CD4-positive, alpha-beta T cell treated with Interleukin-12 subunit alpha and Interleukin-12 subunit beta, for 1 hour (primary cell): ENCODE measurements at places on chromosomes 16 and 17.

DNA sequence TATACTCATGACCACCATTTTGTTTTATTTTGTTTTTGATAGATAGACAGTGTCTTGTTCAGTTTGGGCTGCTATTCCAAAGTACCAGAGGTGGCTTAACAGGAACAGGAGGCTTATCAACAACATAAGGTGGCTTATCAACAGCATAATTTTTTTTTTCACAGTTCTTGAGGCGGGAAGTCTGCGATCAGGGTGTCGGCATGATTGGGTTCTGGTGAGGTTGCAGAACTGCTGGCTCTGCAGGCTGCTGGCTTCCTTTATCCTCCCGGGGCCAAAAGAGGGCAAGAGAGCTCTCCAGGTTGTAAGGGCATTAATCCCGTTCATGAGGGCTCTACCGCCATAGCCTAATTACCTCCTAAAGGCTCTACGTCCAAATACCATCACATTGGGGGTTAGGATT, 11.8 kb upstream of the HSD17B2 start:
- DNase-seq: no peak

- no peak for DNase-seq
These were observed 77.0 kb upstream of the CCL2 start for GRCh38 chr17:34178092-34178491.

- peak; percentile 80 for DNase-seq
These were observed 6.8 kb downstream of the UBALD2 start for GRCh38 chr17:76271669-76272540.

DNA sequence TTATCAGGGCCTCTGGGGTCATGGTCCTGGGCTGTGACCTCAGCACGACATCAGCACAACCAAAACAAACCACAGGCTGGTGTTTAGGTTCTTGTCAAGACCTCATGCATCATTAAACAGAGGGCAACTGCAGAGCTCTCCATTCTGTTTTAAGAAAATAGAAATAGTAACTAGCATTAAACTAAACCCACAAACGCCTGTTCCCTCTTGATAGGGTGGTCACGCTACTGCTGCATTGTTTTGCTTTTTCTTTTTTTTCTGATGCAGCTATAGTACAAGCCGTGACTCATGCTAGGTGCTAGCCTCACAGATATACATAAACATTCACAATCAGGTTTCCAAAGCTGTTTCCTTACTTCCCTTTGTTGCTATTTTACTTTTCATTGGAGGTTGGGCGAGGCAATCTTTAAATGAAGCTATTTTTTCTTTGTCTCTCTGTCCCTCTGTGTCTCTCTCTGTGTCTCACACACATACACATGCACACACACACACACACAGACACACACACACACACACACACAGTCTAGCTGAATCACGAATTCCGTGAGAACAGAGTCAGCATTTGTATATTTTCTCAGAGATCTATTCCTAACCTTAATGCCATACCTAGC, 310.3 kb downstream of the CDH13 start:
- DNase-seq: no peak

- no peak for DNase-seq
These were observed 69.3 kb downstream of the BANP start for GRCh38 chr16:88020516-88020885.

- DNase-seq: no peak
These were observed 67.2 kb downstream of the CDH8 start for GRCh38 chr16:61969077-61969382.

GRCh38 chr16:85750827-85751697, at the start of gene C16orf74:
Gene C16orf74 (minus strand): TSS chr16:85751096. CDS start chr16:85735217, 15,879 bp downstream.
- no peak for DNase-seq

DNA sequence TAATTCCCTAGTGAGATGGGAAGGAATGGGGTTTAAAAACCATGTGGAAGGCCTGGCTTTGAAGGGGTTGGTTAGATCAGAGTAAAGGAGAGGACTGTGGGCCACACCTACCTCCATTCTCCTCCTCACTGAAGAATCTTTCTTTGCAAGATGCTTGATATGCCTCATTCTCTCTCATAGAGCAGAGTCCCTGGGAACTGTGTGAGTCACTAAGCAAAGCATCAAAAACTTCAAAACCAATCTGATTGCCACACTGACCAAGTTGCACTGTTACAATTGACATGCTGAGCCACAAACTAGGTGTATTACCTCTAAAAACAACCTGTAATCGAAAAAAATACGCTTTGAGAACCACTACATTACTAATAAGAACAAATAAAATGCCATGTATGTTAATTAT, 2.0 kb downstream of the TUBD1 start:
- no peak for DNase-seq

- DNase-seq: no peak
These were observed 26.9 kb downstream of the NLRC5 start for GRCh38 chr16:57016301-57016700.

DNA sequence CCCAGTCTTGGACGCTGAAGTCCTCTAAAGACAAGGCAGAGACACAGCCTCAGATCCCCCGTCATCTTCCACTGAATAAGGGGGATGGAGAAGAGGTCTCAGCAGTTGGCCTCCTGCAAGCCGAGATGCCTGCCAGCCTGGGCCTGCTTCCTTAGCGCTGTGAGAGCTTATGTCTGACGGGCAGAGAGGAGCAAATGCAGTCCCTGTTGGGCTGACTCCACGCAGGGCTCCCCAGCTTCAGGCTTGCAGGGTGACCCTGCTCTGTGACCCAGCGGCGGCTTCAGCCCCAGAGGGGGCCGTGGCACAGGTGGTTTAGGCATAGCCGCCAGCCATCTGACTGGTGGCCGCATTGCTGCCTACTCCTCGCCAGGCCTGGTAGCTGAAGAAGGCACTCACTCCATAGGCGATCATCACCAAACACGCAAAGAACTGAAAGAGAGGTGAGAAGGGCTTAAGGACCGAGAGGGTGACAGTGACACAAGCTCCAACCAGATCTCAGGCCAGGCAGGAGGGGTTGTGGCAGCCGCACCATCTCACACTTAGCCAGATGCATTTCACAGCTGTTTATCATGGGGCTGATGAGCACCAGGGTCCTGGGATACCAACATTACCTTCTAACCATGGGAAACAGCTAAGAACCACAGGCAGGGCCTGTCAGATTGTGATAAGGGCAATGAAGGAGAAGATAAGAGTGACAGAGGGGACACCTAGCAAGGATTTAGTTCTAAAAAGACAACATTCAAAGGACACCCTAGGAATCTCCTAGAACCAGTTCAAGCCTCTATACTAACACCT, 11.7 kb downstream of the ARL2BP start:
- no peak for DNase-seq

DNA sequence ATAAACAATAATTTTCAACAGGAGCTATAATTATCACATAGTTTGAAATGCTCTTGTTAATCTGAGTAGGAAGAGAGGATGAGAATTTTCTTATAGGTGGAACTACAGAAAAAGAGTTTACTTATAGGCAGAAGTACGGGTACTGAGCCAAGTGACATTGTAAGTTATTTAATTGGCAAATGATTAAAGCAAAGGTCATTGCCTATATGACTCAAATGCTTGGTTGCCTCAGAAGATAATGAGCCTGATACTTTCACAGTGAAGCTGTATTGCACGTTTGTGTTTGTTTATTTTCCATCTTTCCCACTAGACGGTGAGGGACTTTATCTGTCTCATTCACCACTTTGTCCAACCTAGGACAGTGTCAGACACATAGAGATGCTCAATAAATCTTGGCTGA, 749.3 kb downstream of the MAF start:
- DNase-seq: no peak

- peak; percentile 65 for DNase-seq
These were observed 43.5 kb downstream of the REXO5 start for GRCh38 chr16:20849589-20850390.

- no peak for DNase-seq
These were observed 22.9 kb upstream of the ZFPM1 start for GRCh38 chr16:88430185-88430523.

GRCh38 chr17:57869617-57870282, 19.9 kb upstream of the MRPS23 start:
- DNase-seq: no peak

- no peak for DNase-seq
These were observed 6.8 kb downstream of the TNRC6C start for GRCh38 chr17:77965352-77965751.
